CD4-positive, CD25-positive, alpha-beta regulatory T cell (primary cell): ENCODE measurements at places on chromosomes 16 and 17.
A peak's percentile ranks its signal among the peaks of the same experiment; 100 is the strongest.

DNA sequence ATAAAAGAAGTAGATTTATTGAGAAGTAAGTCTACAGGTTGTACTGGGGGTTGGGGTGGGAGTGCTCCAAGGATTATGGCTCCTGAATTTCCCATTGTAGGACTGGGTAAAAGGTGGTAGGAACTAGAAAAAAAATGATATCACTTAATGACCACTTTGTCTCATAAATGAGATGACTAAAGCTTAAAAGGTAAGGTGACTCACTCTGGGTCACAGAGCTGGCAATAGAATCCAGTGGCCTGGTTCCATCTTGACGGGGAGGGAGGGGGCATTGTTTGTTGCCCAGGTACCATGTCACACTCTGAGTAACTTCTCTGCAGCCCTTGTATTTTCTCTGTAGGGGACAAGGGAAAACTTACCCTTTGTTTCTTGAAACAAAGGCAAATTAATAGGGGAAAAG, 126.1 kb downstream of the PITPNC1 start:
- no peaks in the 10 kb centered on the region for H3K27me3 ChIP-seq
- no peaks in the 10 kb centered on the region for H3K36me3 ChIP-seq
- H3K4me1 ChIP-seq, result no peaks in the 10 kb centered on the region
- no peak for DNase-seq
- no peak overlapping the region for H3K27ac ChIP-seq

- DNase-seq, result no peak
- no peak overlapping the region for H3K27ac ChIP-seq
- peaks cover 64% of the 10 kb centered on the region for H3K27me3 ChIP-seq
- H3K4me1 ChIP-seq, result peaks cover 16% of the 10 kb centered on the region
- no peaks in the 10 kb centered on the region for H3K36me3 ChIP-seq
These were observed 5.0 kb upstream of the HOXB9 start for GRCh38 chr17:48630925-48631692.

DNA sequence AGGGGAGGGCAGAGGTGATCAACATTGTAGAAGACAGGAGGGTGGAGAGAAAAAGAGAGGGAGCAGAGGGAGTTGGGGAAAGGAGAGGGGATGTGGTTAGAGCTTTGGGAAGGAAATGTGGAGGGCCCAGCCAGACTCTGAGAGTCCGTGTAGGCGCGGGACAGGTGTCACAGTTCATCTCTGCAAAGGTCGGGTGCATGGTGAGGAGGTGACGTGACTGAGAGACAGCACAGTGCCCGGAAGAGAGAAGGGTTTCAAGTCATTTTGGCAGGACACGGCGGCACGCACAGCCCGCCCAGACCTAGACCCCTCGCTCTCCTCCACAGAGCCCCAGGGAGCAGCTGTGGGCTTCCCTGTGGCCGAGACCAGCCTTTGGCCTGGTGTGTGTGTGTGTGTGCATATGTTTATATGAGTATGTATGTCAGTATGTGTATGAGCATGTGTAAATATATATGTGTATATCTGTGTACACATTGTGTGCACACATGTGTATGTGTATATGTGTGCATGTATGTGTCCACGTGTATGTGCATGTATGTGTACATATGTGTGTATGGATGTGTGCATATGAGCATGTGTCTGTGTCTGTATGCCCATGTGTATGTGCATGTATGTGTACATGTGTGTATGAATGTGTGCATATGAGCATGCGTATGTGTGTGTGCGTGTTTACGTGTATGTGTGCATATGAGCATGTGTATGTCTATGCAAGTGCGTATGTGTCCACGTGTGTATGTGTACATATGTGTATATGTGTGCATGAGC, 104.6 kb downstream of the SEC14L1 start:
- H3K4me3 ChIP-seq, result no peak overlapping the region
- H3K36me3 ChIP-seq, result no peaks in the 10 kb centered on the region
- peaks cover 10% of the 10 kb centered on the region for H3K4me1 ChIP-seq
- DNase-seq, result no peak
- no peak overlapping the region for H3K27ac ChIP-seq

DNA sequence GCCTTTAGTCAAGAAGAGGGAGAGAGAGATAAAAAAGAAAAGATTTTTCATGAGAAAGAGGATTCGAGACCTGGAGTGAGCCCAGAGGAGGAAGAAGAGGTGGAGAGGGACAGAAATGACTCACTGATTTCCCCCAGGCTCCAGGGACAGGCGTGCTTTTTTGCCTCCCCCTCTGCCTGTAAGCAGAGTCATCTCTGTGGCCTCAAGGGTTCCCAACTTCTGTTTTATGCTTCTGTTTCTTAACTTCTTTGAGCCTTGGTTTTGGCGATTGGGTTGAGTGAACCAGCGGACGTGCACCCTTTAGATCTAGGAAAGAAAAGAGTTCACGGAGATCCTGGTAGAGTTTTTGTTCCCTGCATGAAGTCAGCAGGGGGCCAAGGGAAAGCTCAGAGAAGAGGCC, 147.9 kb upstream of the NOL11 start:
- no peaks in the 10 kb centered on the region for H3K27me3 ChIP-seq
- H3K4me3 ChIP-seq, result no peak overlapping the region
- DNase-seq, result no peak
- H3K27ac ChIP-seq, result no peak overlapping the region
- H3K4me1 ChIP-seq, result no peaks in the 10 kb centered on the region

GRCh38 chr17:77965352-77965751, 6.8 kb downstream of the TNRC6C start:
- no peak overlapping the region for H3K27ac ChIP-seq
- H3K36me3 ChIP-seq, result no peaks in the 10 kb centered on the region
- H3K4me3 ChIP-seq, result no peak overlapping the region
- no peaks in the 10 kb centered on the region for H3K27me3 ChIP-seq
- H3K4me1 ChIP-seq, result peaks cover 67% of the 10 kb centered on the region

- no peak within 1 kb of the TSS for H3K27ac ChIP-seq
- no peaks in the 10 kb centered on the region for H3K27me3 ChIP-seq
- H3K4me1 ChIP-seq, result peaks cover 12% of the 10 kb centered on the region
- H3K4me3 ChIP-seq, result no peak within 1 kb of the TSS
- no peaks in the 10 kb centered on the region for H3K36me3 ChIP-seq
- DNase-seq, result no peak
These were observed at the start of gene ADAM11 for GRCh38 chr17:44758414-44759085. Gene ADAM11, plus strand, starts transcription at chr17:44758988. Its CDS starts 212 bp downstream, at chr17:44759200.

GRCh38 chr16:3004319-3004718, 8.4 kb upstream of the CLDN9 start:
- no peaks in the 10 kb centered on the region for H3K36me3 ChIP-seq
- no peak for DNase-seq
- H3K27me3 ChIP-seq, result no peaks in the 10 kb centered on the region

GRCh38 chr17:16814439-16814838, 124.4 kb downstream of the CCDC144A start:
- no peaks in the 10 kb centered on the region for H3K36me3 ChIP-seq
- no peak for DNase-seq
- H3K27me3 ChIP-seq, result no peaks in the 10 kb centered on the region
- H3K4me3 ChIP-seq, result no peak overlapping the region

GRCh38 chr17:82200743-82201497, 11.7 kb downstream of the CCDC57 start:
- peak overlapping the region; percentile 50 for H3K4me3 ChIP-seq
- peak; percentile 93 for DNase-seq
- H3K36me3 ChIP-seq, result no peaks in the 10 kb centered on the region
- H3K27ac ChIP-seq, result peak overlapping the region; percentile 67

DNA sequence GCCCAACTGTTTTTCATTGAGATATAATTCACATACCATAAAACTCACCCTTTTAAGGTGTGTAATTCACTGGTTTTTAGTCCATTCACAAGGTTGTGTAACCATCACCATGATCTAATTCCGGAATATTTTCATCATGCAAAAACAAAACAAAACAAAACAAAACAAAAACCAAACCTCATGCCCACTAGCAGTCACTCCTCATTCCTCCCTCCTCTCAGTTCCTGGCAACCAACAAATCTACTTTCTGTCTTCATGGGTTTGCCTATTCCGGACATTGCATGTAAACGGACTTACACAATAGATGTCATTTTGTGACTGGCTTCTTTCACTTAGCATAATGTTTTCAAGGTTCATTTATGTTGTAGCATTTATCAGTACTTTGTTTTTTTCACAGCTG, 4.5 kb upstream of the NOD2 start:
- H3K27me3 ChIP-seq, result no peaks in the 10 kb centered on the region
- no peak overlapping the region for H3K4me3 ChIP-seq
- H3K27ac ChIP-seq, result no peak overlapping the region
- no peak for DNase-seq
- no peaks in the 10 kb centered on the region for H3K36me3 ChIP-seq

- H3K27ac ChIP-seq, result peak overlapping the region; percentile 6
- H3K27me3 ChIP-seq, result no peaks in the 10 kb centered on the region
- no peak for DNase-seq
- no peaks in the 10 kb centered on the region for H3K4me1 ChIP-seq
- H3K36me3 ChIP-seq, result peaks cover 31% of the 10 kb centered on the region
- no peak overlapping the region for H3K4me3 ChIP-seq
These were observed 9.8 kb upstream of the MED11 start for GRCh38 chr17:4721203-4722135.

DNA sequence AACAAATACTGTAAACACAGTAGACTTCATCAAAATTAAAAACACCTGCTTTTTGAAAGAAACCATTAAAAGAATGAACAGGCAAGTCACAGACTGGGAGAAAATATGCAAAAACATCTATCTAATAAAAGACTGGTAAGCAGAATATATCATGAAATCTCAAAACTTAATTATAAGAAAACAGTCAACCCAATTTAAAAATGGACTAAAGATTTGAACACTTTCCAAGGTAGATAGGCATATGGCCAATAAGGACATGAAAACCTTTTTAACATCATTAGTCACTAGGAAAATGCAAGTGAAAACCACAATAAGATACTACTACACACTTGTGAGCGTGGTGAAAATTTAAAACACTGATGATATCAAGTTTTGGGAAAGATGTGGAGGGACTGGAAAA, 218.7 kb downstream of the CEP112 start:
- no peak overlapping the region for H3K4me3 ChIP-seq
- H3K27ac ChIP-seq, result no peak overlapping the region
- H3K27me3 ChIP-seq, result no peaks in the 10 kb centered on the region
- H3K4me1 ChIP-seq, result no peaks in the 10 kb centered on the region
- DNase-seq, result no peak

- no peaks in the 10 kb centered on the region for H3K36me3 ChIP-seq
- DNase-seq, result no peak
- H3K4me3 ChIP-seq, result peak overlapping the region; percentile 31
- peaks cover 23% of the 10 kb centered on the region for H3K4me1 ChIP-seq
- peak overlapping the region; percentile 57 for H3K27ac ChIP-seq
- H3K27me3 ChIP-seq, result no peaks in the 10 kb centered on the region
These were observed 9.5 kb upstream of the TCF25 start for GRCh38 chr16:89863741-89864526.

- no peaks in the 10 kb centered on the region for H3K36me3 ChIP-seq
- H3K27me3 ChIP-seq, result no peaks in the 10 kb centered on the region
- peaks cover 39% of the 10 kb centered on the region for H3K4me1 ChIP-seq
- H3K4me3 ChIP-seq, result no peak overlapping the region
- H3K27ac ChIP-seq, result no peak overlapping the region
These were observed 62.0 kb downstream of the PRMT7 start for GRCh38 chr16:68372806-68373205.

DNA sequence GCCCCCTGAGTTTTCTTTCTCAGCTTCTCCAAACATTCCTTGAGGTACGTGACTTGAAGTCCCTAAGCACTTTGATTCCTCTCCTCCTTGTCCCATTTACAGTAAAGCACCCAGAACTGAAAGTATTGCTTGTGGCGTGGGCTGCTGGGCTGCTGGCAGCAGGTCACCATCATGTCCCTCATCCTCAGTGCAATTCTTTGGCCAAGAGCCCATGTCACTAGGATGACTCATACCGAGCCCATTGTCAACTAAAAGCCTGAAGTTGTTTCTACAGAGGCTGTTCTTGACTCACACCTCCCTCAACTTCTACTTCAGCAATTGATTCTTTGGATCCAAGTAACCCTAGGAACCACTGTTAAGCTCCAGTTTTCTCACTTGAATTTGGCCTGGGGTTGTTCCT, 54.3 kb downstream of the KPNA2 start:
- H3K4me1 ChIP-seq, result peaks cover 24% of the 10 kb centered on the region
- no peaks in the 10 kb centered on the region for H3K27me3 ChIP-seq
- no peaks in the 10 kb centered on the region for H3K36me3 ChIP-seq

- H3K4me3 ChIP-seq, result no peak overlapping the region
- DNase-seq, result no peak
- H3K4me1 ChIP-seq, result no peaks in the 10 kb centered on the region
- H3K36me3 ChIP-seq, result peaks cover 52% of the 10 kb centered on the region
- no peak overlapping the region for H3K27ac ChIP-seq
- no peaks in the 10 kb centered on the region for H3K27me3 ChIP-seq
These were observed 34.2 kb downstream of the TXNDC11 start for GRCh38 chr16:11708421-11708820.

DNA sequence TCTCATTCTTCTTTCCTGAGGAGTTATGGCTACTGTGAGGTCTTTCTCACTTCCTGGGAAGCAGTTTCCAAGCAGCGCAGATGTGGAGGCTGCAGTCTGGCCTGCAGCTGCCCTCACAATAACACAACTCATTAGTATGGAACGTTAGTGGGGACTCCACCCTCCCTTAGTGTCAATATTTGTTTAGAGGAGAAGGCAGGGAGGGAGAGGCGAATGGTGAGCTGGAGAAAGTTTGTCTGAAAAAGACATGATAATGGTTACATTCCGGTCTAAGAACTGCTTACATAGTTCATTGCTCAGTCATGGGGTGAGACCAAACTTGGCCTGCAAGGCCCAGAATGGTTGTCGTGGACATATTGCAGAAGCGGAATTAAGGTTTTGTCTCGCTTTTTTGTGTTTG, 170.2 kb downstream of the HS3ST3B1 start:
- H3K4me3 ChIP-seq, result no peak overlapping the region
- no peaks in the 10 kb centered on the region for H3K4me1 ChIP-seq
- no peaks in the 10 kb centered on the region for H3K36me3 ChIP-seq
- H3K27ac ChIP-seq, result no peak overlapping the region
- H3K27me3 ChIP-seq, result no peaks in the 10 kb centered on the region

- no peak for DNase-seq
- H3K4me3 ChIP-seq, result no peak overlapping the region
- H3K36me3 ChIP-seq, result no peaks in the 10 kb centered on the region
These were observed 5.9 kb upstream of the DNAH17 start for GRCh38 chr17:78583091-78583490.

DNA sequence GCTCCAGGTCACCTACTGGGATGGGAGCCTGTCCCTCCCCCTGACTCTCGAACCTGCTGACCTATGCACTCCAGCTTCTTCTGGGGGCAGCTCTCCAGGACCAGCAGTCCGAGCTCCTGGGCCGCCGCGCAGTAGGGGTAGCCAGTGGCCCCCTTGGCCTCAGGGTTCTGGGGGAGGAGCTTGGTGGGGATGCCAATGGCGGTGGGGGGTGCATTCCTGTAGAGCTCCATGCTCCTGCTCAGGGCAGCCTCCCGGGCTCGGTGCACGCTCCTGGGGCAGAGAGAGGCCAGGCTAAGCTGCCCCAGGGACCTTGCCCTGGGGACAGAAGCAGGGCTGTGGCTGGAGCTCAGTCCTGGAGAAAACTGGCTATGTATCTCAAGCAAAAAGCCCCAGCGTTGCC, 7.7 kb upstream of the SPATA2L start:
- no peak overlapping the region for H3K4me3 ChIP-seq
- peaks cover 19% of the 10 kb centered on the region for H3K4me1 ChIP-seq
- H3K27ac ChIP-seq, result no peak overlapping the region
- no peaks in the 10 kb centered on the region for H3K27me3 ChIP-seq

GRCh38 chr16:1338119-1338730, 4.8 kb downstream of the BAIAP3 start:
- no peak overlapping the region for H3K27ac ChIP-seq
- H3K36me3 ChIP-seq, result no peaks in the 10 kb centered on the region
- no peak overlapping the region for H3K4me3 ChIP-seq
- H3K4me1 ChIP-seq, result peaks cover 32% of the 10 kb centered on the region
- no peaks in the 10 kb centered on the region for H3K27me3 ChIP-seq
- no peak for DNase-seq
